ENCODE measurements at places on chromosomes 5 and 9. TPM values are rescaled to one million over a fixed set of nuclear protein-coding genes. Genes with fewer than 3 reads are reported as not detected.

IRX1 gene
- total RNA-seq, result not detected

LYRM7 gene
- total RNA-seq, result 2.8 TPM

CAMLG gene
- total RNA-seq, result 28.3 TPM

IFNA1 gene
- not detected for total RNA-seq

CTNNA1 gene
- total RNA-seq, result 213 TPM

AKNA gene
- total RNA-seq, result 4.2 TPM

LCN1 gene
- not detected for total RNA-seq
